Naive thymus-derived CD8-positive, alpha-beta T cell (primary cell): ENCODE measurements at places on chromosomes 13 and 19. TPM values are rescaled to one million over a fixed set of nuclear protein-coding genes. Genes with fewer than 3 reads are reported as not detected.
A peak's percentile ranks its signal among the peaks of the same experiment; 100 is the strongest.

DNA sequence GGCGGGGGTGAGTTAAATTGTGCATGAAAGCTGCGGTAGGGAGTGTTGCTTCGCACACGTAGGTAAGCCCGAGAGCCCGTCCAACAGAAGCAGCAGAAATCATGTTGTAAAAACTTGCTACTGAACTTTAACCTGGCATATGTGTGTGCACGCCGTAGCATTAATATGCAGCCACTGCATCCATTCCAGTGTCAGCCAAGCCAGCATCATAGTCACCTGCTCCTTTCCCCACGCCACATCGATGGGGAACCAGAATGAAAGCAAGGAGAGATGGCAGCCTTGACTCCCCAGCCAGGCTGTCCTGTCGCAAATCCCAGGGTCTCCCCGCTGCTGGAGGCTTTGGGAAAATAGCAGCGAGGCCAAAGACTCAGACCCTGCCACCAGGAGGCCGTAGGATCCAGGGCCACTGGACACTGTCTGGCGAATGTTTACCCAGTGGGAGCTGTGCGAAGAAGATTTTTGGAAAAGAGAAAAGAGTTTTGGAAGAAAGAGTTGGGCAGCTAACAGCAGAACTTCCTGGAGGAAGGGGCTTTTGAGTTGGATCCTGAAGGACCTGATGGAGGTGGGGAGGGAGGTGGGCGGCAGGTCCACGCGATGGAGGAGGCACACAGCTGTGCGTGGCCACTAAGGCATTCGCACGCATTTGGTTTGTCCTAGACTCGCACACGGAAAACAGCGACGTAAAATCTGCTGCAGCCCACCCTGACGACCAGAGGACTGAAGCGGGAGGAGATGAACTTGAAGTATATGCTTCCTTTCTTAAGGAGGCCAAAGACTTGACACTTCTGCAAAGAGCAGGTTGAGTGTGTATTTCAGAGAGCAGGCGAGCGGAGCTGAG, 48.7 kb upstream of the RANBP3 start:
- no peak overlapping the region for H3K27ac ChIP-seq
- H3K27me3 ChIP-seq, result no peaks in the 10 kb centered on the region
- DNase-seq, result no peak
- H3K4me1 ChIP-seq, result peaks cover 5% of the 10 kb centered on the region

- no peaks in the 10 kb centered on the region for H3K36me3 ChIP-seq
- peak; percentile 91 for DNase-seq
- peak within 1 kb of the TSS; percentile 94 for H3K27ac ChIP-seq
- H3K27me3 ChIP-seq, result peaks cover 12% of the 10 kb centered on the region
- H3K4me1 ChIP-seq, result peaks cover 38% of the 10 kb centered on the region
Observed at GRCh38 chr19:35757749-35758608, at the start of gene PROSER3. Gene PROSER3 (plus strand): TSS chr19:35758176. CDS start chr19:35758216, 40 bp downstream.

Gene NLRP11
- not detected for total RNA-seq

GRCh38 chr13:40016953-40017660, 361.6 kb downstream of the COG6 start:
- peaks cover 1% of the 10 kb centered on the region for H3K36me3 ChIP-seq
- H3K4me3 ChIP-seq, result no peak overlapping the region
- H3K4me1 ChIP-seq, result no peaks in the 10 kb centered on the region
- DNase-seq, result no peak
- H3K27ac ChIP-seq, result no peak overlapping the region
- no peaks in the 10 kb centered on the region for H3K27me3 ChIP-seq

DNA sequence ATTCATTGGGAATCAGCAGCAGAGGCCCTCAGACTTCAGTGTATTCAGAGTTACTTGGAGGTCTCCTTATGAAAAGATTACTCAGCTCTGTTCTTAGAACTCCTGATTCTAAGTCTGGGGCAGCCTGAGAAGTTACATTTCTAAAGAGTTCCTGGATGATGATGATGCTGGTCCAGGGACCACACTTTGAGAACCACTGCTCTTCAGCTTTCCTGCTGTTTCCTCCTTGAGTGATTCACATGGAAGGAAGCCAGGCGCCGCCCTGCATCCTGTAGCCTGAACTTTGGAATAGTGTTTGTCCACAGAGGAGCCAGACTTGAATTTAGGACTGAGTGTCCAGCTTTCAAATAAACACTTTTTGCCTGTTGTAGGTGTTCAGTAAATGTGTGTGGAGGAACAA, 2.9 kb downstream of the CEBPG start:
- H3K27ac ChIP-seq, result peak overlapping the region; percentile 43
- H3K4me3 ChIP-seq, result no peak overlapping the region
- no peaks in the 10 kb centered on the region for H3K27me3 ChIP-seq
- H3K4me1 ChIP-seq, result peaks cover 57% of the 10 kb centered on the region
- DNase-seq, result no peak
- H3K36me3 ChIP-seq, result peaks cover 10% of the 10 kb centered on the region

DNA sequence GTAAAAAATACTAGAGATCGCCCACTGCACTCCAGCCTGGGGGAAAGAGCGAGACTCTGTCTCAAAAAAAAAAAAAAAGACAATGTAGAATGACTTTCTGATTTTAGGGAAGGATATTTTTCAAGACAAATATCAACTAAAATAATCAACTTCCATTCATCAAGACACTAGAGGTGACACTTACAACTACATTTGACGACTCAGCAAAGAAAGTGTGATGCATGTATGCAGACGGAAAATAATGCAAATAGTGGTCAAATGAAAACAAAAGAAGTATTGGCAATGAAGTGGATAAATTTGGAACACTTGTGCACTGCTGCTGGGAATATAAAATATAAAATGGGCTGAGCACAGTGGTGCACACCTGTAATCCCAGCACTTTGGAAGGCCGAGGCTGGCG, 12.2 kb downstream of the TMEM161A start:
- peaks cover 27% of the 10 kb centered on the region for H3K36me3 ChIP-seq
- no peak for DNase-seq
- no peak overlapping the region for H3K27ac ChIP-seq
- H3K27me3 ChIP-seq, result no peaks in the 10 kb centered on the region

GRCh38 chr13:91346850-91347201, 661 bp upstream of the MIR17HG start:
- no peak for DNase-seq
- peaks cover 28% of the 10 kb centered on the region for H3K4me1 ChIP-seq
- H3K27me3 ChIP-seq, result no peaks in the 10 kb centered on the region
- peaks cover 28% of the 10 kb centered on the region for H3K36me3 ChIP-seq

Gene FBXO17
- total RNA-seq, result not detected

Gene ATP8B3
- 1.8 TPM for total RNA-seq

- H3K4me1 ChIP-seq, result peaks cover 34% of the 10 kb centered on the region
- DNase-seq, result peak; percentile 59
- H3K27ac ChIP-seq, result peak overlapping the region; percentile 95
- H3K4me3 ChIP-seq, result peak overlapping the region; percentile 97
Observed at GRCh38 chr19:2478278-2478755, 2.4 kb downstream of the GADD45B start.

DNA sequence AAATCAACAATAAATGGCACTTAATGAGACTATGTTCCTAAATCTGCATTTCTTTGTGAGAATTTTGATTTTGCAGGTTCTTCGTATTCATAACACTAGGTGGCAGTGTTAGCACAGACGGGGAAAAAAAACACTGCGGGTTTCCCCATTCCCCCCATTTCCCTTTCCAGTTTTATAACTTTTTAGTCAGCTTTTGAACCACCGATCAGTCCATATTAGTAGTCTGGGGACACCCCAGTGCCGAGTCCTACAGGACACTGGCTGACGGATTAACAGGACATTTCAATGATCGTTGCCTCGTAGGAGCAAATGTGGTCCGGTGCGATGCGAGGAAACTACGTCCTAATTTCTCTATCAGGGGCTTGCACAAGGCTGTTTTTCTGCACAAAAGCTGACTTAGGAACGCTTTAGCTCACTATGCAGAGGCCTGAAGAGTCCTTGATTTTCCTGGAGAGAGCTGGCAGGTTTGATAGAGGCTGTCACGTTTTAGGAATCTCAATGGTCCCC, 234.3 kb downstream of the LMO7 start:
- H3K4me1 ChIP-seq, result no peaks in the 10 kb centered on the region
- H3K4me3 ChIP-seq, result peak overlapping the region; percentile 76
- H3K27me3 ChIP-seq, result peaks cover 7% of the 10 kb centered on the region
- H3K27ac ChIP-seq, result peak overlapping the region; percentile 47

DNA sequence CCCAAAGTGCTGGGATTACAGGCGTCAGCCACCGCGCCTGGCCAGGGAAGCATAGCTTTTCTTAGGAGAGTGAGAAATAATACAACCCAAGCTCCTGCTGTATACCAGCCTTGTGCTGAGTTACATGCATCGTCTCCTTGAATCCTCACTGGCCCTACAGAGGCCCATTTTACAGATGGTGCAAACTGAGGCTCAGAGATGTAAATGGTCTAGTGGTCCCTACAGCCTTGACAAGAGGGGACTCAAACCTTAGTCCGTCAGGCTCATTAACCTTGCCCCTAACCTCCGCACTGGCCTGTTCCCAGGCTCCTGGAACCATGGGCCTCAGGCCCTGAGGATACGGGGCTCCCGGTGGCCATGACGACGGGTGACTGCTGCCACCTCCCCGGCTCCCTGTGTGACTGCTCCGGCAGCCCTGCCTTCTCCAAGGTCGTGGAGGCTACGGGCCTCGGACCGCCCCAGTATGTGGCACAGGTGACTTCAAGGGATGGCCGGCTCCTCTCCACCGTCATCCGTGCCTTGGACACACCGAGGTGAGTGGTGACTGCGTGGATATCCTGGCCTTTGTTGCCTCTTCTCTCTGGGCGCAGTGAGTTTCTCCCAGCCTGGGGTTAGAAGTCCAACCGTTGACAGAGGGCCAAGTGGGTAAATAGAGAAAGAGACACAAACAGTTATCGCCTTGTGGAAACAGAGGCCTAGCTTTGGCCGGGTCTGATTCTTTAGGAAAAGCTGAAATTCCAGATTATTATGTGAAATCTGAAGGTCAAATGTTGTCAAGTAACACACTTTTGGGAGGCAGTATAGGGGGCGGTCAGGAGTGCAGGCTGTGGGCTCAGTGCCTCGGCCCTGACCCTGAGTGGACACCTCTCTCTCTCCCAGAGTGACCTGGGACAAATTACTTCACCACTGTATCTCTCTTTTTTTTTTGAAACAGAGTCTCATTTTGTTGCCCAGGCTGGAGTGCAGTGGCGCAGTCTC, 8.7 kb downstream of the MARCHF2 start:
- DNase-seq, result no peak
- H3K4me1 ChIP-seq, result peaks cover 4% of the 10 kb centered on the region
- peaks cover 22% of the 10 kb centered on the region for H3K36me3 ChIP-seq
- no peaks in the 10 kb centered on the region for H3K27me3 ChIP-seq
